ENCODE measurements at places on chromosomes 13 and 19.
A peak's percentile ranks its signal among the peaks of the same experiment; 100 is the strongest.

GRCh38 chr13:97242755-97243497 lies 20.8 kb downstream of the MBNL2 start:
- DNase-seq = no peak

DNA sequence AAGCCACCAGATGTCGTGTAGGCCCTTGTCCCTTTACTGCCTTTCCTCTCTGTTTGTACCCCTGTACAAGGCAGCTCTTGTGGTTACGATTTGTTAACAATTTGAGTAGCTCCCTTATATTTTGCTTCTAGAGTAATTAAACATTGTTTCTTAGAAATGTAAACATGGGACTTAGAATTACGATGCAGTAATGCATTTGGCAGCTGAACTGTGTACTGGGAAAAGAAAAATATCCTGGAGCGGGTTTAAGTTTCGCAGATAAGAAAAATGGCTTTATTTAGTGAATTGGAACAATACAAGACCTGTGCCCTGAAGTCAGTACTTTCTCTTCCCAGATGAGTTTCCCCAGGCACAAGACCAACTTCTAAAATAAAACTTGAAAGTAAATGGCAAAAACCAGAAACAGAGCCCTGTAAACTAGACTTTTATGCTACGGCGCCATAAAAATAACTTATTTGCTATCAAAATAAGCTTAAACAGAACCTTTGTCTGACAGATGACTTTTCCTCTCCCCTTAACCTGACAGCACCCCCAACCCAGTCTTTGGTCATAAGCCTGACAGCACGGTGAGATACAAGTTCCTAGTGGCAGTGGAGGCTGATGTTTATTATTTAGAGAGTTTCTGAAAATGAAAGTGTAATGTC lies 63.0 kb downstream of the LRCH1 start:
- no peak for DNase-seq

- DNase-seq = peak; percentile 92
Observed at GRCh38 chr19:49421039-49421877, 2.0 kb downstream of the PTH2 start.

GRCh38 chr13:36772853-36773252 lies 46.2 kb upstream of the RFXAP start:
- no peak for DNase-seq

DNA sequence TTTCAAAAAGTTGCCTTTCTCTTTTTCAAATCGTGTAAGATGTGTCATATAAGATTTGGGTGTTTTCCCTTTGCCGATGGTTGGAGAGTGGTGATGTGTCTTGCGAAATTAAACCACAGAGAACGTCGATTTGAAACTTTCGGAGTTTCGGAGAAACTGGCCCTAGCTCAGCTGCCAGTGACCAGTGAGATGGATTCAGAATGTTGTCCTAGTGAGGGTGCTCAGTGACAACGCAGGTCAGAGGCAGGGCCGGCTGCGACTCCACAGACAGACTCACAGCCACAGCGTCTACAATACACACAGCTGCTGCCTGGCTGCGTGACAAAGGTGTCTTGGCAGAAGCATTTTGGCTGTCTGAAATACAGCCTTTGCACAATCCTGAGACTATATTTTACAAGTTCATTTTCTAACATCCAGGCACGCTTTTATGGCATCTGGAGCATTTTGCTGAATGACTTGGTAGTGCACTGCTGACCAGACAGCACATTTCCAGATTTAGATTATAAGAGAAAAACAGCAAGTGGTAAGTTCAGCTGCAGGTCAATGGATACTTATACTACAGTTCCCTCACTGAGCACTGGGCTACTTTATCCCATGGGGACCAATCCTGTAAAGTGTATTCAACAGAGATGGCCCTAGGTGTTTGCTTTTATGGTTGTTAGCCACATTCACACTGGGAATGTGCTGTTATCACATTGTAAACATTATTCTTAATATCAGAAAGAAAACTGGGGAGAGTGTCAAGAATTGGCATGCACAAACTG lies 207.5 kb downstream of the KCNRG start:
- DNase-seq = peak; percentile 6

GRCh38 chr19:14370169-14370939 lies 10.9 kb upstream of the ADGRE5 start:
- no peak for DNase-seq

DNA sequence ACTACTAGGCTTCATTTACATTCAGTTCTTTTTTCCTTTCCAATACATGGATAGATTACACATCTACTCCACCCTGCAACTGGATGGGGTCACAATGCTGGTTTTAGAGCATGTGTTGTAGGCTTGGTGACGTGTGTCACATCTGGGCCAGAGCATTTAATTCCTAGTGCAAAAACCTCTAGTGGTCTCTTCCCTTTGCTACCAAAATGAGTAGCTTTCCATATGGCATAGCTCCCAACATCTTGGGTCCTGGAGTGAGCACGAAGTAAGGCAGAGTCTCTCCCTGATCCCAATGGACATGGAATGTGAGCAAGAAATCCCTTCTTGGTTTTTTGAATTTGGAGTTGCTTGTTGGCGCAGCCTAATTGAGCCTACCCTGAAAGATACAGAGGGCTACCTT lies 51.7 kb downstream of the TNFSF11 start:
- DNase-seq = no peak

- no peak for DNase-seq
Observed at GRCh38 chr19:2254064-2254872, 1.9 kb downstream of the JSRP1 start.

DNA sequence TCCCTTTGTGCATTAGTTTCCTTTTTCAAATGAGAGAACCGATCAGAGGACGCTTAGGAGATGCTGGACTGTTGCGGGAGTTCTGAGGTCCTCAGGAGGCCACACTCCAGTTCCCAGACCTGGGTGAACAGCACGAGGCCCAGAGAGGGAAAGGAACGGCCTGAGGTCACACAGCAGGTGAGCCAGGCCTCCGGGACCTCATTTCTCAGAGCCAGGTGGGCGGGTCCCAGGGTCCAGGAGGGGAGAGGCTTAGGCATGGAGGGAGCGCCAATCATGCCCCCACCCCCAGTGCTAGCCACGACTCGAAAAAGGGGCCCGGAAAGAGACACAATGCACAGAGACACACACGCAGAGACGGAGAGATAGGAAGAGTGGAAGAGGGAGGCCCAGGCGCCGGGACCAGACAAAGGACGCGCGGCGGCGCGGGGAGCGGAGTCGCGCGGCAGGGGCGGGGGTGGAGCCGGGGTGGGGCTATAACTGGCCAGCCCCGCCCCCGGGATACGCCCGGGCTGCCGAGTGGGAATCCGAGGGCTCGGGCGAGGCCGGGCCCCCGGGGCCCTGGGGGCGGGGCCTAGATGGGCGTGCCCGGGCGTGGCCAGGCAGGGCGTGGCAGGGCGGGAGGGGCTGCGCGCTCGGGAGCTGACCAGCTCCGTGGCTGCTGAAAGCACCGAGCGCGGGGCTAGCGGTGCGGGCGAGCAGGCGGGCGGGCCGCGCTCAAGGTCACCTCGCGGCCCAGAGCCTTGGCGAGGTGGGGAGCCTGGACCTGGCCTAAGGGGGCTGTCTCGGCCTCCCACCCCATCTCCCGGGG lies 1.6 kb downstream of the ELAVL3 start:
- DNase-seq = peak; percentile 58

- DNase-seq = no peak
Observed at GRCh38 chr13:59094181-59094580, 1069.5 kb downstream of the DIAPH3 start.

DNA sequence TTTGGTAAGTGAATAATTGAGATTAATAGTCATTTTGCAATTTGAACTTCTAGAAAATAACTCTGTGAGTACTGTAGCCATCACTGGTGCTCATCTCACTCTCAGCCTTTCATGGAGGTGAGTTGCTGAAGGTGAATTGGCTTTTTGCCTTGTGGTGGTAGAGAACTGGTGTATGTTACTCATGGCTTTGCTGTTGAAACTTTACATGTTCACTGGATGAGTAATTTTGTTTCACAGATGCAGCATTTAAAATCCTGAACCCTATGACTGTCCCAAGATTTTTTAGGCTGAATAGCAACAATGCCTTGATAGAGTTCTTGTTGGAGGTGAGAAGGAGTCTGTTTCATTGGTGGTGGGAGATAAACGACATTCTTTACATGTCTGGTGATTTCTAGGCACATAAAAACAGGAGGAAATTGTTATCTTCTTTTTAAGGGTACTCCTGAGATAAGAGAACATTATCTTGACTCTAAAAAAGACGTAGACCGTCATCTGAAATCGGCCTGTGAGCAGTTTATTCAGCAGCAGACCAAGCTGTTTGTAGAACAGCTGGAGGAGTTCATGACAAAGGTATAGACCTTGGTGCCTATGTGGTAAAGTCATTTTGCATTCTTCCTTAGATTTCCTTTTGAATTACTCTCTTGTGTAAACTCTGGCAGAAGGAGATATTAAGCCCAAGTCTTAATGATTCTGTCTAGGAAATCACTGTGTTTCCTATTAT lies 53.9 kb downstream of the COG3 start:
- DNase-seq = no peak

DNA sequence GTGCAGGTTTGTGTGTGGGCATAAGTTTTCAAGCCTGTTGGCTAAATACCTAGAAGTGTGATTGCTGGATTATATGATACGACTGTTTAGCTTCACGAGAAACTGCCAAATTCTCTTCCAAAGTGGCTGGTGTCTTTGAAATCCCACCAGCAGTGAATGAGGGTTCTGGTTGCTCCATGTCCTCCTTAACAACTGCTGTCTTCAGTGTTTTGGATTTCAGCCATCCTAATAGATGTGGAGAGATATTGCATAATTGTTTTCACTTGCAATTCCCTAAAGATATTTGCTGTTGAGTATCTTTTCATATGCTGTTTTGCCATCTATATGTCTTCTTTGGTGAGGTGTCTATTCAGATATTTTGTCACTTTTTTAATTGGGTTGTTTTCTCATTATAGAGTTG lies 390.5 kb downstream of the ZNF536 start:
- no peak for DNase-seq

DNA sequence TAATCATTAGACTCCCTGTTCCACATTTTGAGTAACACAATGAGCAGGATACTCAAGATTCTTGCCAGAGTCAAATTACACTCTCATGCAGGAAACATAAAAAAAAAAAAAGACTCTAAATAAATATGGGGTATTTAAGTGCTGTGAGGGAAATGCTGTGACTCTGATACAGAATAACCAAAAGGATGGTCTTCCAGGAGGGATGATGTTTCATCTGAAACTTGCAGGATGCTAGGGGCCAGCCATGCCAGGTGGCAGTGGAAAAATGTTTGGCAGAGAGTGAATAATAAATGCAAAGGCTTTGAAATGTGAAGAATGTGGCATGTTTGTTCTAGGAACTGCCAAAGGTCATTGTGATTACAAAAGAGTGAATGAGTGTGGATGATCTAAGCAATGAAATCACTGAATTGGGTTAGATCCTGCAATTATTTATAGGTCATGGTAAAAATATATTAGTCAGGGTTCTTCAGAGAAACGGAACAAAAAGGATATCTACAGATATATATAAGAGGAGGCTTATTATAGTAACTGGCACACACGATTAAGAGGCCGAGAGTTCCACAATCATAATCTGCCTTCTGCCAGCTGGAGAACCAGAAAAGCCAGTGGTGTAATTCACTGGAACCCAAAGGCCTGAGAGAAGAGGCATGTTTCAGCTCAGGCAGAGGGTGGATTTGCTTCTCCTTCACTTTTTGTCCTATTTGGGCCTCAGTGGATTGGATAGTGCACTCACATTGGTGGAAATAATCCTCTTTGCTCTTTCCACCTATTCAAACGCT lies 1832.8 kb upstream of the MIR17HG start:
- DNase-seq = no peak

DNA sequence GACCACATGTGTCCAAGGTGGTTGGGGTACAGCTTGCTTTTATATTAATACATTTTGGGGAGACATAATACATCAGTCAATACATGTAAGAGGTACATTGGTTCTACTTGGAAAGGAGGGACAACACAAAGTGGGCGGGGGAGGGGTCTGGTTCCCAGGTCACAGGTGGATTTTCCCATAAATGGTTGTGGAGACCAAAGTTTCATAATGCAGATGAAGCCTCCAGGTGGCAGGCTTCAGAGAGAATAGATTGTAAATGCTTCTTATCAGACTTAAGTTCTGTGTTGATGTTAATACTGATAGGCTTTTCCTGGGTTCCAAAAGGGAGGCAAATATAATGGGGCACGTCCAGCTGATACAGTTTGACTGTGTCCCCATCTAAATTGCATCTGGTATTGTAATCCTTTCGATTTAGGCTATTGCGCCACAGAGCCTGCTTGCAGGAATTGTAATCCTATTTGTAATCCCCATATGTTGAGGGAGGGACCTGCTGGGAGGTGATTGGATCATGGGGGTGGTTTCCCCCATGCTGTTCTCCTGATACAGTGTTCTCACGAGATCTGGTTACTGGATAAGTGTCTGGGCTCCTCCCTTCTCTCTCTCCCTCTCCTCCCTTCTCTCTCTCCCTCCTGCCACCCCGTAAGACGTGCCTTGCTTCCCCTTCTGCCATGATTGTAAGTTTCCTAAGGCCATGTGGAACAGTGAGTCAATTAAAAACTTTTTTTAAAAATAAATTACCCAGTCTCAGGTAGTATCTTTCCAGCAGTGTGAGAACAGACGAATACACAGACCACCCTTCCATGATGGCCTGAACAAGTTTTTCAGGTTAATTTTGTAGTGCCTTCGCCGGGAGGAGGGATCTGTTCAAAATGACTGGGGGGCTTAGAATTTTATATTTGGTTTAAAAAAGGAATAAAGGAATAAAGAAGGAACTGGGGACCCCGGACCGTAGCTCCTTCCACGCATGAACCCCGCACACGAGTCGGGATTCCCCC lies 44.9 kb downstream of the ZNF823 start:
- DNase-seq = peak; percentile 44

- peak; percentile 78 for DNase-seq
Observed at GRCh38 chr19:3365836-3366752, at the start of gene NFIC. TSS of gene NFIC (plus strand) at chr19:3366583. CDS start at chr19:3366637, 54 bp downstream.

GRCh38 chr19:29514525-29515232 lies 11.1 kb upstream of the VSTM2B start:
- no peak for DNase-seq

DNA sequence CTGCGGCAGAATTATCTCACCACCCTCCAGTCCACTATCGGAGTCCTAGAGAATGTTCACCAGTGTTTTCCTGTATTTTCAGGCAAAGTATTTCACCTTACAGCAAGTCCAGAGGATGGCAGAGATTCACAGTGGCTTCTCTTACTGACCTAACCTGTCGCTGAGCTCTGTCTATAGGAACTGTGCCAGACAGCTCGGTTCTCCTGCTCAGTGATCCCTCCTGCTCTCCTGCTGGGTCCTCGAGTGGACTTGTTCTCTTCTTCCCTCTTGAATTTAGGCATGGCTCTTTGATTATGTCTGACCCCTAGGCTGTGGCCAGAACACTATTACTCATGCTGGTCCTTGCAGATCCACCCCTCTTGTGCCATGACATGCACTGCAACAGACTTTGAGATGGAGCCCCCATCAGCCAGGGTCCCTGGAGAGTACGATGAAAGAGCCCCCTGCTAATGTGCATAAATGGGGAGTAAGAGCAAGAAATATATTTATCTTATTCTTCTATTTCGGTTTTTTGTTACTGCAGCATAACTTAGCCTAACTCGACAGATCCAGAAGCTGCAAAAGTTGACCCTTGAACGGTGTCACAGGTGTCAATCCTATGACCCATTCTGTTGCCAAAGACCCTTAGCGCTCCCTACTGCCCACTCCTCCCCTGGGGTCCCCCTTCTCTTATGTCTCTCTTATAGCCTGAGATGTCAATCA lies 439.4 kb downstream of the ZNF536 start:
- no peak for DNase-seq

Data from cerebellar cortex (tissue), 1 donor.